ENCODE measurements at places on chromosomes 12 and 14. TPM values are rescaled to one million over a fixed set of nuclear protein-coding genes. Genes with fewer than 3 reads are reported as not detected.

SPTB gene
- 8.4 TPM for total RNA-seq

XPOT gene
- 58.2 TPM for total RNA-seq

MEG3 gene
- total RNA-seq, result 0.21 TPM

TM9SF1 gene
- 22.3 TPM for total RNA-seq

PTPRB gene
- not detected for total RNA-seq

Data from T-helper 17 cell (primary cell).